Gastroesophageal sphincter (tissue), 4 donors: ENCODE measurements at places on chromosomes 2 and 18.

- ATAC-seq: no peak
Measured at GRCh38 chr2:237546876-237547395, 19.4 kb upstream of the PRLH start.

DNA sequence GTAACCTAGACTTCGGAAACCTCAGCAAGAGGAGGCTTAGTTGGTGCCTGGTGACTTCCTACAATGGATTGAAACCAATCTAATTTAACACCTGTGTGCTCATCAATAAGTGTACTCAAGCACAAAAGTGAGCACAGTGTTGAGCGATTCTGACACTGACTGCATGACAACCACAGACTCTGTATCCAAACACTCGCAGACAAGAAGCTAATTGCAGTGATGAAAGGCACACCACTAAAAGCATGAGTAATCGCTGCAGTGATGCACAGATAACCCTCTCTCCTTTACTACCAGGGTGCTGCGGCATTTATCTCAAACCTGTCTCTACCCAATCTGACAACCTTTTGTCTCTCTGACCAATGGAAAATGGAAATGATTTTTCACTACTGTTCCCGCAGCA, 168.1 kb downstream of the AFF3 start:
- ATAC-seq: no peak

DNA sequence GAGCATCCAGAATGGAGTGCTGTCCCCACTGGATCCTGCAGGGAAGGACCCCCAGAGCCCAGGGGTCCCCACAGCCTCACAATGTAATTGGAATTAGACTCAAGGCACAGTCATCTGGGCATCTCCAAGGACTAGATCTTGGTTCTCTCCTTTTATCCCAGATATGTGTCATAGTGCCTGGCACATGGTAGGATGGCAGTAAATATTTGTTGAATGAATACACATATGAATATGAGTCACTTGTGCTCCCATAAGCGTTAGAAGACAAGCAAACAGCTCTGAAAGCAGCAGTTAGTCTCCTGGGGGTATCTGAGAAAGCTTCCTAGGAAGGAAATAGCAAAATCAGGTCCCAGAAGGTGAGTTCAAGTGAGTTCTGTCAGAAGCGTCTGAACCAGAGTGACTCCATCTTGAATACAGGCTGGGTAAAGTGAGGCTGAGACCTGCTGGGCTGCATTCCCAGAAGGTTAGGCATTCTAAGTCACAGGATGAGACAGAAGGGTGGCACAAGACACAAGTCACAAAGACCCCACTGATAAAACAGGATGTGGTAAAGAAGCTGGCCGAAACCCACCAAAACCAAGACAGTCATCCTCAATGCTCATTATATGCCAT, 234.1 kb upstream of the ID2 start:
- ATAC-seq: no peak

- ATAC-seq: no peak
Measured at GRCh38 chr2:105796791-105797190, 52.1 kb downstream of the NCK2 start.

GRCh38 chr2:106363791-106364190, 104.4 kb downstream of the RGPD3 start:
- no peak for ATAC-seq

DNA sequence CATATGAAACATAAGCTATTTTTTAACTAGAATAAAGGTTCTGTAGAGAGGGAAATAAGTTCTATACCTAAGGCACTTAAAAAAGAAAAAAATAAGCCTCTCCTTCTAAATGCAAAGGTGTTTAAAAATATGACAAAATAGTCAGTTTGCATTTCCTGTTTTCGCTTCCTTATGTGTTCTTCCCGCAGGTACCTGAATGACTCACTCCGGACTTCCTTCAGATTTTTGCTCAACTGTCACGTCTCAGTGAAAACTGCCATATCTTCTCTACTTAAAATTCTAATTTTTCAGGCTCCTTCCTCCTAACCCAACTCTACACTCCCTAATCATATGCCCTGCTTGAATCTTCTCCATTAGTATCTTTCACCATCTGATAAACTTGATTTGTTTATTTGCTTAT, 1333.1 kb downstream of the LRP1B start:
- ATAC-seq: no peak
